ENCODE measurements at places on chromosomes 6 and 20.
A peak's percentile ranks its signal among the peaks of the same experiment; 100 is the strongest.

DNA sequence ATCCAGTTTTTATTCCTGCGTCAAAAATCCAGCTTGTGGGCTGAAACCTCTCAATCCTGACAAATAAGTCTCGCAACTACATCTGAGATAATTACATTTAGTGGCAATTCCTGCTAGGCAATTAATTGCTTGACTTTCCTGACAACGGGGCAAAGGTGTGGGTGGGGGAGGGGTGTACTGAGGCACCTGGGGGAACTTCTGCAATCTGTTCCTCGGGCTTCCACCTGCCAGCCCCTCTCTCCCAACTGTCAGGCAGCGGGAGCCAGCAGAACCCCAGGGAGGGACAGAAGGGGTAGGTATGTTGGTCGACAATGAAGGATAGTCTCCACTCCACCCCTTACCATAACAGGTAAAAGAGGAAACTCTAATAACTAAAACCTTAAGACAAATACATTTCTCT is 6.8 kb downstream of the C6orf52 start:
- DNase-seq: no peak

- no peak for DNase-seq
These were observed 21.6 kb downstream of the LY86 start for GRCh38 chr6:6610031-6610591.

DNA sequence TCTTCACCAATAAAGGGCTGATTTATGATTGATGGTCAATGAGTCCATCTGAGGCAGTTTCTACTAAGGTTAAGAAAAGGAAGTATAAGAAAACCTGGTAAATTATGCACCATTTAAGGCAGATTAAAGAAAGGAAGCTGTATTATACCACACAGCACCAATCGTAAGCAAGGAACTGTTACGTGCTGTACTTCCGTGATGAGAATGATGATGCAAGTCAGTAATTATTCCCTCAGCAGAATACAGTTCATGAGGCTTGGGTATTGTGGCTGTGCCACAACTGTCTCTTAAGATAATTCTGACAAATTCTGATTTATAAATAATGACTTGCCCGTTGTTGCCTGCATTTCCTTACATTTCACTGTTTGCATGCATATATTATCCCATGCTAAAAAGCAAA is 699.0 kb downstream of the HDGFL1 start:
- no peak for DNase-seq

- DNase-seq: no peak
These were observed 5.4 kb downstream of the SLCO4A1 start for GRCh38 chr20:62647521-62648317.

- DNase-seq: peak; percentile 78
These were observed 105.7 kb upstream of the LAMP5 start for GRCh38 chr20:9408422-9409300.

- peak; percentile 17 for DNase-seq
These were observed 6.1 kb upstream of the RWDD1 start for GRCh38 chr6:116564921-116565872.

GRCh38 chr6:33411632-33412005 is 805 bp downstream of the PHF1 start:
- no peak for DNase-seq

- no peak for DNase-seq
These were observed 7.9 kb downstream of the ROS1 start for GRCh38 chr6:117417851-117418250.

- DNase-seq: no peak
These were observed 148.7 kb downstream of the PRL start for GRCh38 chr6:22147921-22148776.

DNA sequence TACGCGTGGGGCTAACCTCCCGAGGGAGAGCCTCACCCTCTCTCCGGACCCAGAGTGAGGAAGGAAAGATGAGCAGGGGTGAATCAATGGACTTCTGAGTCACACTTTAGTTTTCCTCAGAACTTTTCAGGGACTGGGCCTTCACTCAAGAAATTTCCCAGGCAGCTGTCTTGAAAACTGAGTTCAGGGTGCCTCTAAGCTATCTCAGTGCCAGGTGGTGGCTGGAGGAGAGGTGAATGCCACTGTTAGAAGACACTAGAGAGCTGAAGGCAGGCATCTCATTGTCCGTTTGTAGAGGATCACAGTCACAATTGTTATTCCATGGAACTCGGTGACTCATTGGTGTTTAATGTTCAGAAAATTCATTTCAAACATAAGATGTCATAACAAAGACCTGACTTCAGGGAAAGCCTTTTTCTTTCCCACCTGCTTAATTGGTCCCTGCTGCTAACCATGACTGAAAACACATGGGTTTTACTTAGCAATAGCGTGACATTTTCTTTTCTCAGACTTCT is 5.3 kb upstream of the SERPINB6 start:
- no peak for DNase-seq

Measured in cerebellar nuclear complex (tissue), 1 donor.